Heart right ventricle (tissue), 16 donors: ENCODE measurements at places on chromosomes 6 and 20. TPM values are rescaled to one million over a fixed set of nuclear protein-coding genes. Genes with fewer than 3 reads are reported as not detected.

The UBE3D gene
- total RNA-seq = 2.8 TPM

The CST8 gene
- total RNA-seq = not detected

The LY6G6D gene
- not detected for total RNA-seq

The POU5F1 gene
- total RNA-seq = 0.85 TPM

The GABRR1 gene
- total RNA-seq = not detected
